Suprapubic skin (tissue), 4 donors: ENCODE measurements at places on chromosomes 6 and 20.

DNA sequence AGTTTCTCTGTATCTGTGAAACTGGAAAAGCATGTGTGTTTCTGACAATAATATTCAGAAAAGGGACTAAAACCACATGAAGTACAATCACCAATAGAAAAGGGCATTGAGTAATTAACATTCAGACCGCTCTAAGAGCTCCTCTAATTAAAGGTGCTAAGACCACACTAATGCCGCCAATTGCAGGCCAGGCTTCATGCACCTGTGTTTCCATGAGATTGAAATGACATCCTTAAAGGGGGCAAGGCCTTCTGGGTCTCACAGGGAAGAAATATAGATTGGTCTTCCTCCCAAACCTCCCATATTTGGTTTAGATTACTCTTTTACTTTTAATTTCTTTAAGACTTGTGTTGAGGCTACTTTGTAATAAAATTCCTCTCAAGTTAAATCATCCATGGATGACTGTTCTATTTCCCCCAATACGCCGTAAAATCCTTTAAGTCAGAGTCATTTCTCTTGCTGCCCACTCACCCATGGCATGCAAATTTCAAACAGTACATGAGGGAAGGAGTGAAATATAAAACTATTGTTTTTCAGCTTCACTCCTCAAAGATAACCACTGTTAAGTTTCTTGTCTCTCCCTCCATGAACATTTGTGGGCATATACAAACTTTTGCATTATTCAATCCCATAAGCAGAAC is 110.6 kb downstream of the UBE3D start:
- no peak for DNase-seq

DNA sequence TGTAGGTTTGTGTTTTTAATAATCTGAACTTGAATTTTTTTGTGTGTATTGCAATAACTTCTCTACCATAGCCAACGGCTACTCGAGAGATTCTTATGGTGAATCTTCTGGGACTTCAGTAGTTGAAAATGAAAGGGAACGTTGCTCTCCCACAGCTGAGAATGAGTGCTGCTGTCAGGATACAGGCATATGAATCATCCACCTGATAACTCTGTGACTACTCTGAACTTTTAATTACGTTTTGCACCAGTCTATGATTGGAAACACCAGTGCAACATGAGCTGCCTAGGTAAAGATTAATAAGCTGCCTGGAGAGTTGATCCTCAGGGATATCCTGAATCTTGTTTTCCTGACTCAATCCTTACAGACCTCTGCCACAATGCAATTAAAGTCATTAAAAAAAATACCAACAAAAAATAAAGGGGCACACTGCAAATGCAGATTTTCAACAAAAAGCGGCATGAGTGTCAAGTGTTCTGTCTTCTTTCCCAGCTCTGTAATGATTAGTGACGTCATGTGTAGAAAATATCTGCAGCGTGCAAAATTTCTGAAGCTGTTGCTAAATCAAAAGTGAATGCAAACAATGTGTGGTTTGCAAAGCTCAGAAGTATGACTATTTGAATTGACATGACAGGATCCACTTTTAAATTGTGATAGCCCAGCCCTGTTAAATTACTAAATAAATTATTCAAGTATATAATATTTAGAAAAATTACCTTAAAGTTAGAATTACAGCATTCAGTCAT is 432.2 kb downstream of the HTR1B start:
- DNase-seq: no peak

- no peak for DNase-seq
These were observed 42.2 kb downstream of the C6orf132 start for GRCh38 chr6:42100029-42100901.

DNA sequence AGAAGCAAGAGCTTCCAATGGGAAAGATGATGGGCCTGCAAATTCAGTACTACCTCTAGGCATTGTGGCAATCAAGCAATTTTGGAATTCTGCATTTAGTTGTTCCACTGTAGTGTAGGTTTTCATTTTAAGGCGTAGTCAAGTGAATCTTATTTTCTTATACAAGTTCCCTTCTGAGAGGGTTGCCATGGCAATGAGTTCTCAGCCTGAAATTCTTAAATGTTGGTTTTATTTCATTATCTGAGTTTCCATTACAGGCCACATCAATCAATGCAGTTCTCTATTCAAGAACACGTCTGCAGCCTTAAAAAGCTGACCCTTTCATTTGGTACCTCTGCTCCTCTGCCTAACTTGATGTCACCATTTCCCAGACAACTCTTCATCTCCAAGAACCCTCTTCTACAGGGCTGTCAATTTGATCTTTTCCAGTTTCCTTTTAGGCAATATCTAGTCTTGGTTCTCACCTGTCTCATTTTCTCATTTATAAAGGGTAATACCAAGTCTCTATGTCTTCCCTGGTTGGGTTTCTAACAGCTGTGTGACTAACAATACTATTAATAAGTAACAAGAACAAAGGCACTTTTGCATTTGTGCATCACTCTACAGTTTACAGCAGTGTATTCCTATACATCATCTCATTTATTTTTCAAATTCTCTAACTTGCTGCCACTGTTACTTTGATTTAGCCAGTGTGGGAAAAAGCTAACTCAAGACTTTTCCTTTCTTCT is 898.2 kb upstream of the FLRT3 start:
- DNase-seq: no peak

GRCh38 chr6:163293286-163293685 is 121.2 kb upstream of the QKI start:
- no peak for DNase-seq

- DNase-seq: no peak
These were observed 762 bp downstream of the LSM2 start for GRCh38 chr6:31805939-31806469.

DNA sequence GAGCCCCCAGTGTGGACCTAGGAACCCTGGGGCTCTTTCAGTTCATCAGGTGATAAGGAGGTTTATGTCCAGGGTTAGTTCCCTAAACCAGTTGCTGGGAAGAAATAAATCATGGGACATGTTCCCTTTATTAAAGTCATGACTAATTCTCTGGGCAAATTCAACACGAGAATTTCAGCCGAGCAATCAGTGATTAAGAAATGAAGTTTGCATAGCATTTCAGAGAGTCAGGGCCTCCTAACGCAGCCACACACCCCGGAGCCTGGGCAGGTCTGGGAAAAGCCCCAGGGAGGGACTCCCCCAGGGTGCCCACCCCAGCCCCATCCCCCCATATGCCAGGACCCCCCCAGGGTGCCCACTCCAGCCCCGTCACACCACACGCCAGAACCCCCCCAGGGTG is 20.1 kb downstream of the SLCO4A1 start:
- DNase-seq: no peak

GRCh38 chr6:53281518-53282215 is 67.1 kb downstream of the ELOVL5 start:
- no peak for DNase-seq

GRCh38 chr6:3753228-3753835 is 1.8 kb upstream of the PXDC1 start:
- peak; percentile 53 for DNase-seq

GRCh38 chr20:63672666-63673065 is 14.6 kb downstream of the RTEL1 start:
- DNase-seq: no peak

DNA sequence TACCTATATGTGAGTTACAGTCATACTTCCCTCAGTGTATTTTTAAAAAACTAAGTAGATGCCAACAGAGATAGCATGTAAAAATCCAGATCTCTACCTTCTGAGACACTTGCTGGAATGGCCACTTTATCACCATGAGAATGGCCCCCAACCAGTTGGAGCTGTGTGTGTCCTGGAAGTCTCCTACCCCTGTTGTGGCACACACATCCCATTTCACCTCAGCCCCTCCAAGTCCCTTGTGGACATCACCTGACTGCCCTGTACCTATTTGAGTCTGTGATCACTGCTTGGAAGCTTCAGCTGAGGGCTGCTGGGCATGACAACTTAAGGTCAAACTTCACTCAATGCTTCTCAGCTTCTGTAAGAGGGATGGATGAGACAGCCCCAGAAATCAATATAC is 24.1 kb downstream of the MOCS1 start:
- no peak for DNase-seq

DNA sequence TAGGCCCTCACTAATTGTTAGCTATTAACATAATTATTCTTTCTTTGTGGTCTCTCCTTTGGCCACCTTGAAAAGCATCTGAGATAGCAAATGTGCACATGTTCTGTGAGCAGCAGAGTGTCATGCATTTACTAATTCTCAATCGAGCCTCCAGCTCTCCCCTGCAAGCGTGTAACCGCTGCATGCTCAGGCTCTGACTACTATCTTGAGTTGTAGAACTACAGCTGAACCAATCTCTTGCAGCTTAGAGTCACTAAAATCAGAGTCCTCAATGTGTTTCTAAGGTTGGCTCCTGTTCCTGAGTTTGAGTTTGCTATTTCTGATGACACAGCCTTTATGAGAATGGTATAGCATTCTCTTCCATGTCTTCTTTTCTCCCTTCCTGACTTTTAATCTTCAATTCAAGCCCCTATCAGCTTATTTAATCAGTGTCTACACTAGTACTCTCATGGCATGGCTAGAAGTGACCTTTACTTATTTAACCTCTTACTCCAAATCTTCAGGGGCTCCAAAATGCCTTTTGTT is 65.5 kb downstream of the PPP1R3G start:
- DNase-seq: no peak

- no peak for DNase-seq
These were observed 521.3 kb upstream of the JARID2 start for GRCh38 chr6:14724549-14724948.
